Activated CD4-positive, alpha-beta T cell treated with anti-CD3 and anti-CD28 coated beads for 48 hours (primary cell): ENCODE measurements at places on chromosomes 2 and 18.

DNA sequence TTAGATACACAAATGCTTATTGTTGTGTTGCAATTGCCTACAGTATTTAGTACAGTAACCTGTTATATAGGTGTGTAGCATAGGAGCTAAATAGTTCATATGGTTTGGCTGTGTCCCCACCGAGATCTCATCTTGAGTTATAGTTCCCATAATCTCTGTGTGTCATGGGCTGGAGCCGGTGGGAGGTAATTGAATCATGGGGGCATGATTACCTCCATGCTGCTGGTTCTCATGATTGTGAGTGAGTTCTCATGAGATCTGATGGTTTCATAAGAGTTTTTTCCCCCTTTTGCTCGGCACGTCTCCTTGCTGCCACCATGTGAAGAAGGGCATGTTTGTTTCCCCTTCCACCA, 190.5 kb upstream of the SESTD1 start:
- no peak for DNase-seq

DNA sequence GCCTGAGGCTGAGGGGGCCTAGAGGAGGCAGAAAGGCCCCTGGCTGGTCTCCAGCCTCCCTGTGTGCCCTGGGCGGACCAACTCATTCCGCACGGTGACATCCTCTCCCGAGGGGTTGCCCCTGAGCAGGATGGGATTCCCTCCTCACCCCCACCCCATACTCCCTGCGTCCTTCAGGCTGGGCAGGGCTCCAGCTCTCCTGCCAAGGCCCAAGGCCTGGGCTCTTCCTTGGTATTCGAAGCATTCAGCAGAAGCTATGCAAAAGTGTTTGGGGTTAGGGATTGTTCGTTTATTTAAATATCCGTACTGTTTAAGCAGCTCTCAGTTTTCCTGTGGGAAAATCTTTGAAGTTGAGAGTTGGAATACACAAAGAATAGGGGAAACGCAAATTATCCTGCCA, 113.1 kb upstream of the RAB12 start:
- DNase-seq = no peak

DNA sequence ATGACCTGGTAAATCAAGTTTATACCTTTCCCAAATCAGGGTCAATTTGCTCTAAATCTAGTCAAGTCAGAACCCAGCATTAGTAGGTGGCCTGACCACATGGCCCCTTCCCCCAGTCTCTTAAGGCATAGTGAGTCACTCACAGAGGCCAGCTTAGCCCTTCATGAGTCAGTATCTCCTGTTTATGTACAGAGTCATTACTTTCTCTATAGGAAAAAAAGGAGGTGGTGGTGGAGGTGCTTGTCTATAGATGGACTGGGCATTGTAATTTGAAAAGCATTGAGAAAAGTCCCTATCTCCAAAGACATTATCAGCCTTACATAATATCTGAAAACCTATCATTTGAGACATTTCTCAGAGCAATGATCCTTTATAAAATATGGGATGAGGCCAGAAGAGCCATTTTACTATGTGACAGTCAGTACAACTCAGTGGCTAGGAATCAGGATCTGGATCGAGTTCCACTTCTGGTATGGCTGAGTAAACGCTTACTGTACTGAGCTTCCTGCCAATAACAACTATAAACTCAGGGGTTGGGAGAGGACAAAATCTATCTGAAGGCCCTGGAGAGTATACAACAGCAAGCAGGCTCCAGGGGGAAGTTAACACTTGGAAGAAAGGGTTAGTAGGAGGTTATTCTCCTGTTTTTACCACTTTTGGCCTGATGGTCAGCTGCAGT, 22.5 kb upstream of the SIGLEC15 start:
- DNase-seq = peak; percentile 22

GRCh38 chr2:11811036-11811654, 64.7 kb downstream of the LPIN1 start:
- no peak for DNase-seq

- DNase-seq = no peak
Observed at GRCh38 chr2:199810422-199811171, 40.4 kb downstream of the FTCDNL1 start.

GRCh38 chr18:49243391-49243790, 217.1 kb downstream of the DYM start:
- DNase-seq = no peak

DNA sequence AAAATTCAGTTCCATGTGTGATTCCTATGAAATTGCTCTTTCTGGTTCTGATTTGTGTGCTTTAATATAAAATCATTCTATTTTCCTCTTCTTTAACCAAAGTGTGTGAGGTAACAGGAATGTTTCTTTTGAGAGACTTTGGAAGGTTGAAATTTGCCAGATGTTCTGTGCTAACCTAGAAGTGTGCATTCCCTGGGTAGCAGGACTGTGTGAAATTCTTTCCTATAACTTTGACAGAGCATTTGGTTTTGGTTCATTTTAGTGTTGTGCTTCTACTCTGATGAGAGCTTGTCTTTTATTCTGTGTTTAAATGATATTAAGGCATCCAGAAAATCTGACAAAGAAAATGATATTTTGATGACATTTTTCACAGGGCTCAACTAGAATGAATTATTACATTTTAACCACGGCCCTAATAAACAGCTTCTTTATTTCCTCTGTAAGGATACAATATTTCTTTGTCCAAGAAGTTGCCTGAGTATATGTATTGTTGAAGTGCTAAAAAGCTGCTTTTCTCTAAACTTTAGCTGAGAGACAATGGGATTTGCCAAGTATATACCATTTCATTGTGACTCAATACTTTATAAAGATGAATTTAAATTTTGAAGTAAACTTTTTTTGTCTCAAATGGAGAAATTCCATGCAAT, 34.7 kb upstream of the DLX1 start:
- no peak for DNase-seq

- no peak for DNase-seq
Observed at GRCh38 chr2:239727182-239727775, 297.9 kb downstream of the NDUFA10 start.

- DNase-seq = no peak
Observed at GRCh38 chr2:191620144-191620543, 57.8 kb upstream of the NABP1 start.

DNA sequence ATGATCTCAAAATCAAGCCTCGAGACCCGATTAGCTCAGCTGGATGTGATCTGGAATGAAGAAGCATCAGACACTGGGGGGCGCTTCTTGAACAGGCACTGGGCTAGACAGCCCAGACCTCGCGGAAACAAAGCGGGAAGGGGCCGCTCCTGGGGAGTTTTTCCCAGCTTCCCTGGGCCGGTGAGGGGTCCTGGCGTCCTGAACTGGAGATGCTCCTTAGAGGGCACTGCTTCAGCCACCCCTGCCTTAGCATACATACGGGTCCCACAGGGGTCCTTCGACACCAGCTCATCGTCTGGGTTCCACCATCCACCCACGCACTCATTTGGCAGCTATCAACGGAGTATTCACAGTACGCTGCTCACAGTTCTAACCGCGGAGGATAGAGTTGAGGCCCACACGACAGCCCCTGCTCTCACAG, 146.7 kb downstream of the TSN start:
- peak; percentile 18 for DNase-seq

GRCh38 chr2:60707750-60708371, 48.2 kb upstream of the PAPOLG start:
- DNase-seq = no peak

DNA sequence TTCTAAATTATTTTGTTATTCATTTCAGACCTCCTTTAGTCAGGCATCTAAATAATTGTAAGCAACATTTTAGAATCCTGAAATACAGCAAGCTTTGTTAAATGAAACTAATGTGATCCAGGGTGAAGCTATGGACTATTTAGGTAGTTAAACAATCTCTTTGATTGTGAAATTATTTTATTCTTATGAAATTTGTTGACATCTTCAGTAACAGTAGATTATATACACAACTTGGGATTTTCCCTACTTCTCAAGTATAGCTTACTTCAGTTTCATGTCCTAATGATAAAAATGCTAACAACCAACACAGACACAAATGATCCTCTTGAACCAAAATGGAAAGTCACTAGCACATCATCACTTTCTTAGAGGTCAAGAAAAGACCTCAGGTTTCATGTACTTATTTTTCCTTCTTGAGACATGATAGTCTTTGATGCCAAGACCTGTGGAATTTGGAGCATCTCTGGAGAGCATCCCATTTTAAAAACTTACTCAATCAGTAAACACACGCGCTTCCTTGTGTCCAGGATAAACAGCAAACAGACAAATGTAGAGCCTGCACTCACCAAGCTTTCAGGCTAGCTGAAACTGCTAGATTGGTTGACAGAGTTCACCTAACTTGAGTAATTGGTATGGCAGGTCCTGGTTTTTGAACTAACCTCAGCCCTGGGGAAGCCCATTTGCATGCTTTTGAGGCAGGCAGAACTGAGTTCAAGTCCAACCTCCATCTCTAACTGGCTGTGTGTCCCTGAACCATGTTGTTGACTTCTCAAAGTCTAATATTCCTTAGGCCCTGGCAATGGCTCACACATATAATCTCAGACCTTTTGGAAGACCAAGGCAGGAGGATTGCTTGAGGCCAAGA, 47.8 kb downstream of the KCTD18 start:
- no peak for DNase-seq

- DNase-seq = no peak
Observed at GRCh38 chr2:208491641-208492040, 85.0 kb downstream of the PTH2R start.

DNA sequence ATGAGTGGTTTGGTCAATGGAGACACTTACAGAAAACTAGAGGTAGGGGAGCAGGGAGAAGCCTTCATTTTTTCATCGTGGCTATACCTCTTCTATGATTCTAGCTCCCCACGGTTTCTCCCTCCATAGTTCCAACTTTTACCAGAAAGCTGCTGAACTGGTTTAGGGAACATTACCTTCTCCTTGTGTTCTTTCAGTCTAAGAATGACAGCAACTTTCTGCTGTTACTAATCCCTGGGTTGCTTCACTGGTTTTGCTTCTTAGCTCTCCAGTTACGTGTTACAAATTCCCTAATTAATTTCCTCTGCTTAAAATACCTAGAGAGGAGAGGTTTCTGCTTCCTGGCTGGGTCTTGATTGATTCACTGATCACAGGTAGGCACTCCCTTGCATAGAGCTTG, 499.9 kb downstream of the SLC4A3 start:
- DNase-seq = no peak

DNA sequence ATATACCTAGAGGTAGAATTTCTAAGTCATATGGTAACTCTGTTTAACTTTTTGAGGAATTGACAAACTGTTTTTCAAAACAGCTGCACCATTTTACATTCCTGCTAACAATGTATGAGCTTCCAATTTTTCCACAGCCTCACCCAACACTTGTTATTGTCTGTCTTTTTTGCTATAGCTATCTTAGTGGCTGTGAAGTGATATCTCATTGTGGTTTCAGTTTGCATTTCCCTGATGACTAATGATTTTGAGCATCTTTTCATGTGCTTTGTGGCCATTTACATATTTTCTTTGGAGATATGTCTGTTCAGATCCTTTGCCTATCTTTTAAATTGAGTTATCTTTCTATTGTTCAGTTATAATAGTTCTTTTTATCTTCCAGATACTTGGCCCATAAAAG, 273.8 kb downstream of the AGPS start:
- no peak for DNase-seq

DNA sequence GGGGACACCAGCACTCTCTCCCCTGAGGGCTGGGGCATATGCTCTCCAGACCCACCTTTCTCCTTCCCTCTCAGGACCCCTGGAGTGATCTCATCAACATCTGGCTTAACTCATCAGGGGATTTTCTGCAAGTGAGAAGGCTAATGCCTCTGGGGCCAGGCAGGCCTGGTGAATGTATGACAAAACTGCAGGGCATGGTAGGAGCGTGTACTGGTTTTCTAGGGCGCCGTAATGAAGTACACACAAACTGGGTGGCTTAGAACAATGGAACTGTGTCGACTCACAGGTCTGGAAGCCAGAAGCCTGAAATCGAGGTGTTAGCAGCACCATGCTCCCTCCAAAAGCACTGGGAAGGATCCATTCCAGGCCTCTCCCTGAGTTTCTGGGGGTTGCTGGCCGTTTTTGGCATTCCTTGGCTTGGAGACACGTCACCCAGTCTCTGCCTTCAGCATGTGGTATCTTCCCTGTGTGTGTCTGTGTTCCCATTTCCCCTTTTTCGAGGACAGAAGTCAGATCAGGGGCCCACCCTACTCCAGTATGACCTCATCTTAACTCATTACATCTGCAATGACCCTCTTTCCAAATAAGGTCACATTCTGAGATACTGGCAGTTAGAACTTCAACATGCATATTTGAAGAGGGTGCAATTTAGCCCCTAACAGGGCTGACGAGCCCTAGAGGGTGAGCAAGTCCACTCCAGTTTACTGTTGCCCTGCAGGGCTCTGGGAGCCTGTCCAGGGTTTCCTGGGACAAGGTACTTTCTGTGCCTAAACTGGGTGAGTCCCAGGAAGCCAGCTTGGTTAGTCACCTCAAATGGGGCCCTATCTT, 45.5 kb upstream of the CAB39 start:
- peak; percentile 39 for DNase-seq

- DNase-seq = peak; percentile 49
Observed at GRCh38 chr2:30230497-30231211, 680 bp upstream of the LBH start.

DNA sequence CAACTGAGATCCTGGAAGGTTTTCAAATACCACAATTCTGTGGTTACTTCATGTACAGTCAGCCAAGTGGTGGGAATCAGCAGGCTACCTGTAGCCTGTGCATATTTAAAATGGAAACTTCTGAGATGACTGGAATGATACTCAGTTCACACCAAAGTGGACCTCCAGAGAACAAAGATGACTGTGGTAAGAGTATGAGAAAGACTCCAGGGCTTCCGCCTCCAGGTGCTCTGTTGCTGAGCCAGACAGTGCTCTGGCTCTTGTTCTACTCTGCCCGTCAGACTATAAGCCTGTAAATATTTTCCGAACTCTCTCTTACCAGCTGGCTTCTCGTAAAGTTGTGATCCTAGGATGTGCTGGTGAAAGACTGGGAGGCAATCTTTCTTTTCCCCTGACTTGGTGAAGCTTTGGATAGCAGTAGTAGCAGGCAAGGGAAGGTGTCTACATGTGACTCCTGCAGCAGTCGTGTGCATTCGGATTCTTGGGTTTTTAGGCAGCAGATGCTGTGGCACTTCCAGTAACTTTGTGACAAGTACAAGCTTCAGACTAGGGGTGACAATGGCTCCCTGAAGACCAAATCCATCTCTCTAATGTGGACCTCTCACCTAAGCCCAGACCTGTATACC, 23.1 kb downstream of the ST3GAL5 start:
- peak; percentile 57 for DNase-seq

DNA sequence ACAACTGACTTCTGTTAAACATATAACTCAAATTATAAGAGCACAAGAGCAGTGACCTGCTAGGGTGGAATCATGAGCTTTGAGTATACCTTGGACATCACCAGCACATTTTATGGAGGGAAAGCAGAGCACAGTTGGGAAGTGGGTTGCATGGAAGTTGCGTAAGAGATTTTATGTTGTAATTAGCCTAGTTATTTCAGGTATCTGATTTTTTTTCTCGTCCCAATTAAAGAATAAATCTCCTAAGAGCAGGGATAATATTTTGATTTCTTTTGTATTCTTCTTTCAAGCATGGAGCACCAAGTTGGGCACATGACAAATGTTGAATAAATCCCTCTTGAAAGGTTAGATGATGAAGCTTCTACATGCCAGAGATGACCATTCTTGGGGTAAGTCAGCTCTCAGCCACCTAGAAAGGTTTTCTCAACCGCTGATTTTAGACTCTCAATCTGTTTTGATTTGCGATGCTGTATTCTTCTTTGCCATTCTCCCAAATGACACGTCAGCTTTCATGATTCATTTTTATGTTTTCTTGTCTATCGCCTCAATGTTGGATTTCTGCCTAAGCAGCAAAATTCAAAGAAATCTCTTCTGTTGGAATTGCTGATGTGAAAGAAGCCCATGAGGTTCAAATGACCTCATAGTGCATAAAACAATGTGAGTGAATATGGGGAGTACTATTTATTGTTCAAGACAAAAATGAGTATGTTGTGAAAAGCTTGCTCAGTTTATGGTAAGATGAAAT, 15.3 kb upstream of the FN1 start:
- DNase-seq = no peak
